SK-MEL-5 (cell line): ENCODE measurements at places on chromosomes 11 and 22. TPM values are rescaled to one million over a fixed set of nuclear protein-coding genes. Genes with fewer than 3 reads are reported as not detected.

TRIM51 gene
- total RNA-seq, result 23.7 and 23.9 TPM in 2 replicates

C11orf97 gene
- not detected in 2 replicates for total RNA-seq

HTR3B gene
- 0.24 and 0.55 TPM in 2 replicates for total RNA-seq

C11orf86 gene
- not detected in 2 replicates for total RNA-seq

OR10D3 gene
- not detected in 2 replicates for total RNA-seq
